NCI-H446 treated with DMSO at 0.1 percent for 48 hours (cell line): ENCODE measurements at places on chromosomes 4 and X.

GRCh38 chrX:79413963-79414362 lies 46.8 kb upstream of the ITM2A start:
- DNase-seq = no peak

- DNase-seq = no peak
Observed at GRCh38 chrX:111337067-111337637, 66.9 kb upstream of the CAPN6 start.

DNA sequence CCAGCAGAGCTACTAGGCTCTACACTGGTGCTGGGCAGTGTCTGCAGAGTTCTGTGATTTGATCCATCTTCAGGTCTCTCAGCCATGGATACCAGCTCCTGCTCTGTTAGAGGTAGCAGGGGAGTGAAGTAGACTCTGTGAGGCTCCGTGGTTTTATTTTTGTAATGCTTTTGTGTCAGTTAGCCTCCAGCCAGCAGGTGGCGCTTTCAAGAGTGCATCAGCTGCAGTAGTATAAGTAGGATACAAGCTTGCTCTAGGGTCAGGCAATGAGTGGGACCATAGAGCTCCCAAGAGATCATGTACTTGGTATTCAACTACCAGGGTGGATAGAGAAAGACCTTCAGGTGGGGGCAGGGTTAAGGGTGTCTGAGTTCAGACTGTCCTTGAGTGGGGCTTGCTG lies 362.5 kb upstream of the TRAM1L1 start:
- no peak for DNase-seq

DNA sequence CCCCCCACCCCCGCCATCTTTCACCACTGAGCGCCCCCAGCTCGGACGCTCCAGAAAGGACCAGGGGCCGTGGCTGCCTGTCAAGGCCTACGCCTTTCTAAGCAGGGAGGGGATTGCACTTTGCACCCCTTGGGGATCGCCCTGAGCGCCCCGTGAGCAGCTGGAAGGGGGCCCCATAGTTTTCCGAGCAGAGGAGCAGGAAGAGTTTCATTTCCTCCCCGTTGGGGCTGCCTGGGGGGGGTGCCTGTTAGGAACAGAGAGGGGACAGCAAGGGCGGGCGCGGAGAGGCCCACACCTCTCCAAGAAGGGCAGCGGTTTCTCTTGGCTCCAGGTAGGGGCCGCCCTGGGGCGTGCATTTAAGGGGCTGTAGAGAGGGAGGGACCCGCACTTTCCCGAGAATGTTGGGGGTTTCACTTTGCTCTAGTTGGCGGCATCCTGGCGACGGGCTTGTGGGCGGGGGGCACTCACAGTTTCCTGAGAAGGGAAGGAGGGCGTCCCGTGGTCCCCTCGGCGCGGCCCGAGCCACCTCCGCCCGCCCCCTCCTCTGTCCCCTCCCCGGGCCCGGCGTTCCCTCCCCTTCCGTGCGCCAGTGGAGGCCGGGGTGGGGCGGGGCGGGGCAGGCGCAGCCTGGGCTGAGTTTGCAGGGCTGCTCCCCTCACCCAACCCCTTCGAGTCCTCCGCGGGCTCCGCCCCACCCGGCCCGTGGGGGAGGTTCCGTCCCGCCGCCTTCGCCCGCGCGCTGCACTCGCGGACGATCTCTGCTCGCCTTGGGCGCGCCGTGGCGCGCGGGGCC lies 82.3 kb upstream of the CD99 start:
- DNase-seq = no peak

- DNase-seq = no peak
Observed at GRCh38 chr4:112426416-112426815, 89.6 kb downstream of the NEUROG2 start.

DNA sequence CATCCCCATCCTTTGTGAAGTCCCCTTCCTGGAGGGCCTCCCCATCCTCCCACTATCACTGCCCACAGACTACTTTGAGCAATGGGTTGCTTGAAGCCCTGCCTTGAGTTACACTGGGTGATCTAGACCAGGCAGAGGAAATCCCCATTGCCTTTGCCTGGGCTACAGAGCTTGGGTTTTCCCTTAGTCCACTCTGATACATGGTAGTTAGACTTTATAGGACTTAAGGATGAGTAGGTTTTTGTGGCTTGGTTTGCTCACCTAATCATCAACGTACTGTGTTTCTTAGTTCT lies 56.6 kb downstream of the TMEM131L start:
- no peak for DNase-seq

DNA sequence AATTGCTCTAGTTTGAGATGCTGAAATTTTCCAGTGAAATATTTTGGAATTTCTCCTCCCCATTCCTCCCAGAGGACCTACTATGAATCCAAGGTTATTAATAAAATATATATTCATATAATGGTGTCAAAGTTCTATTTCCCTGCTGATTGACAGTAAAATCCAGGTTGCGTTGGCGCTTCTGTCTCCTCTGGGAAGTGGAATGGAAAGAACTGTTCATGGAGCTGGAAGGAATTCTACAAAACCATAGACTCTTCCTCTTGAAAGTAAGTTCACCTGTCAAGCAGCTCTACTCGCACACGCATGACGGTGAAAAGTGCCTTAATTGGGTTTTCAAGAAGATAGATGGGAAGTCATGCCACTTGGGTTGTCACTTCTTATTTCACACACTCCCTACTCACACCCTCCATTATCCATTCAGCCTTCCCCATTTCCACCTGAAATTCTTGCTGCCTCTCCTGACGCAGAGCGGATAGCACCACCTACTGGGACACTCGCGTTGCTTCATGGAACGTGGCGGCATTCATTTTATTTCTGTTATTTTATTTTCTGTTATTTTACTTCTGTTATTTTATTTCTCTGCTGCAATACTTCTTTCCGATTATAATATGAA lies 351.6 kb downstream of the NLGN4X start:
- no peak for DNase-seq

GRCh38 chr4:119048446-119048845 lies 87.2 kb upstream of the MYOZ2 start:
- no peak for DNase-seq

GRCh38 chr4:173651651-173652282 lies 121.7 kb upstream of the HAND2 start:
- no peak for DNase-seq

- no peak for DNase-seq
Observed at GRCh38 chrX:11261260-11261659, 32.0 kb upstream of the AMELX start.

GRCh38 chr4:138410266-138410665 lies 168.1 kb upstream of the SLC7A11 start:
- no peak for DNase-seq

DNA sequence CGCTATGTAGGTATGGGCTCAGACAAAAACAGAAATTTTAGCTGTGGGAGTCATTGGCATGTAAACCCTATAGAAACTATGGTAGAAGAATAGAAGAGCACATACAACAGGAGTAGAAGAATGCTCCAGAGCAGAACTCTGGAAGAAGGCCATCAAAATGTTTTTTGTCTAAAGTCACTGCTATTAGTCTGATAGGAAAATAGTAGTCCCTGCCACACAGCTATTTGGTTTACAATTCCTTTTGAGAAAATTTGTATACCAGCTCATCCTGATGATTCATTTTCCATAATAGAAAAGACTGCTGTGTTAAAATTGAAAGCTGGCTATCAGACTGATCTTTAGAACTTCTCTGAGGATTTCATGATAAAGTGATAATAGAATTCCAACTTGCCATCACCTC lies 32.8 kb upstream of the ADAD1 start:
- DNase-seq = no peak

DNA sequence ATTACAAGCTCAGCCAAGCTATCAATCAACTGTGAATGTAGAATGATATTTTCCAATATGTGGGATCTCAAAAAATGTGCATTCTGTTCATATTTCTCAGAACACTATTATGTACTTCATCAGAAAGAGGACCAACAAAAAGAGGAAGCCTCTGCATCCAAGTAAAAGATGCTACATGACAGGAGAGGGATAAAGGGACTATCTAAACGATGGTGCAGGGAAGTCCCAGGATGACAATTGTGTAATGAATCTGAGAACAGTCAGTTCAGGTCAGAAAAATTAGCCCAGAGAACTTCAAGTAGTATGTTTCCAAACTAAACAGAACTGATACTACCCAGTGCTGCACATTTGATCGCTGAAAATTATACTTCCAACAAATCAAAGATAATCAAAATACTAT lies 127.0 kb downstream of the ZNF330 start:
- no peak for DNase-seq

DNA sequence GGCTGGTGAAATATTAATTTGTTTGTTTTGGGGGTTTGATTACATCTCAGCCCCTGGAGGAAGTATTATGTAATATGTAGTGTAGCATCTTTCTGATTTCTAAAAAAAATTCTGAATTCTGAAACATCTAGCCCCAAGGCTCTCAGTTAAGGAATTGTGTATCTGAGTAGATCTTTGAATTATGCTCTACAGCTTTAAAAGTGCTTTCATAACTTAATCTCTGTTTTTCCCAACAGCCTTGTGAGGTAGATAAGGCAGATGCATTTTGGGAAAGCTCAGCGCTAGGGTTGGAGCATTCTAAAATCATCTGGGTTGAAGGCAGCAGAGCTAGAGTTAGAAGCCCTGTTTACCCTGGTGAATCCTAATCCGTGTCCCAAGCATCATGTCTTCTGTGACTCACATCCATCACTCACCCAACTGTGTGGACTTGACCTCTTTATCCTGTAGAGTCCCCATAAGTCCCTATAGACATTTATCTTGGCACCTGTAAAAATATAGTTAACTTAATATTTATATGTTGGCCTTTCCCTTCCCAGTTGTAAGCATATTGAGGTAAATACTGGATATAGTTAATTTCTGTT lies 49.8 kb downstream of the FNIP2 start:
- DNase-seq = no peak

DNA sequence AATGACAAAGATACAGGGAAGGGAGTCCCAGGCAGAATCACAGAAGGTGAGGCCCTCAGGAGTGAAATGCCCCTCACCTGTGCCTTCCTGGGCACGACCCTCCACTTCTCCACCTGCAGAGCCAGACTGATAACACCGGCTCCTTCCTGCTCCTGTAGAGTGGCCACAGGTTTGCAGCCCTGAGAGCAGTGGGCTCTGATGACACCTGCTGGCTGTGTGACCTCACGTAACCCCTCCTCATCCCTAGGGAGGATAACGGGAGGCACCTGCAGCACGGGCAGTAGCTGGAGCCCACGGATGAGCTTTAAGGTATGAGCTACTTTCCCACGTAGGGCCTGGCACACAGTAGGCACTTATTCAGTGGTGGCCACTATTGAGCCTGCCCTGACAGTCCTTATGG lies 25.5 kb upstream of the MAN2B2 start:
- DNase-seq = no peak

DNA sequence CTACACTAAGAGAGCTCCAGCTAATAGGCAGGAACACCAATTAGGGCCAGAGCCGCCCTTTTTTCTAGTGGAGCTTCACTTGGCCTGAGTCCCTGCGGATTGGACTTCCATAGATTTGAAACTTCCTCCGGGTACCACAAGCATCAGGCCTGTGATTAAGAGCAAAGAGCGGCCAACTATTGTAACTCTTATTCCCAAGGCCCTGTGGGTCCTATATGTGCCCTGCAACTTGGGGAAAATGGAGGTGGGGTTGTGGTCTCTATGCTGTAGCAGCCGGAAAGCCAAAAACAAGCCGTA lies at the start of gene NCBP2L:
TSS of gene NCBP2L (plus strand) at position 198 of the 297 bp plus-strand sequence. CDS start 16,488 bp downstream, outside the sequence.
- DNase-seq = no peak
